Activated CD4-positive, alpha-beta T cell treated with anti-CD3 and anti-CD28 coated beads for 1 hour (primary cell): ENCODE measurements at places on chromosomes 13 and 19.

DNA sequence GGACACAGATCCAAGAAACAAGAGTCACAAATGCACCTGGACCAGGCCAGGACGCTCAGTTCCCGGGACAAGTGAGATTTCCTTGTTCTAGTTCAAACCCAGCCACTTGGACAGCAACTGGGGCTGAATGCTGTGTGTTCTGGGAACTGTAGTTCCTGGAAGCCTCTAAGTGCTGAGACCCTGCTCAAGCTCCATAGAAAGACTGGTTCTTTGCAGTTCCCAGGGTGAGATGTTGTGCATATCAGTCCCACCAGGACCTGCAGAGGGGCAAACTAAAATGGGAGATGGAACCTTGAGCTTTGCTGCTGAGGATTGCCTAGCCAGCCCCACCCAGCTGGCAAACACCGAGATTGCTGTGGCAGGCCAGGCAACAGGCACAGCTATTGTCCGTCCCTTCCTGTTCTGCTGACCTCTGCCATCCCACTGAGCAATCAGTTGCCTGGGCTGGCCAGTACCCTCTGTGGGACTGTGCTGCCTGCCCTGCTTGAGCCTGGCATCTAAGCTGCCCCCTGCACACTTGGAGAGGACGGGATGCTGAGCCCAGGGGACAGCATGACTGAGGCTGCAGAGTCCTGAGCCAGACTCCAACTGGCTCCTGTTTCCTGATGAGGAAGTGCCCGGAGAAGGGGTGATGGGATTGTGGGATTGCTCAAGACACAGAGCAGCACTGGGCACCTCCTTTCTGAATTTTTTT lies 1.4 kb upstream of the GIPC1 start:
- DNase-seq = no peak

- DNase-seq = no peak
Observed at GRCh38 chr19:16944626-16945363, 56.0 kb downstream of the F2RL3 start.

DNA sequence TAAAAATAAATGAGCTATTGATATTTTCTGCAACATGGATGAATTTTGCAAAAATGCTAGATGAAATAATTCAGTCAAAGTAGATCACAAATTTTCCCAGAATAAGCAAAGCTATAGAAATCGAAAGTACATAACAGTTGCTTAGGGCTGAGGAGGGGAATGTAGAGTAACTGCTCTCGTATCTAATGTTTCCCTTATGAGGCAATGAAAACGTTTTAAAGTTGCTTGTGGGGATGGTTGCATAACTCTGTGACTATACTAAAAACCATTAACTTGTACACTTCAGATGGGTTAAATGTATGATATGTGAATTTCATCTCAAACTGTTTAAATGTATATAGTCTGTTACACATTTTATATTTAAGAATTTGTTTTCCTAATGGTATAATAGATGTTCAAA lies 231.7 kb downstream of the GGACT start:
- no peak for DNase-seq

GRCh38 chr13:94234738-94235137 lies 244.7 kb downstream of the DCT start:
- no peak for DNase-seq

DNA sequence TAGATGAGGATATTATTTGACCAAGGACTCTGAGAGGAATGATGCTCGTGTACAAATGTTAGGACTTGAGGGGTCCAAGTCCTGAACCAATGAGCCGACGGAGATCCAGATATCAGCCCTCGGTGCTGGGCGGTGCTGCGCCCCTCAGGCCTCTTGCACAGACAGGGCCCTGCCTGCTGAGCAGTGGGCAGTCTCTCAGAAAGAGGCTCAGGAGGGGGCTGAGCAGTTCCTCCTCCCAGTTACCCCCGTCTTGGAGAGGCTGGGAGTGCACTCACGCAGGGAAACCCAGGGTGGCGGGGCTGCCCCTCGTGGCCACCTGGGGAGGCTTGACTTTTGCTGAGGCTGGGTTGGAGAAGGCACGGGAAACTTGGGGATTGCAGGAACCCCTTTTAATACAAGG lies 18.4 kb downstream of the TEX29 start:
- no peak for DNase-seq

DNA sequence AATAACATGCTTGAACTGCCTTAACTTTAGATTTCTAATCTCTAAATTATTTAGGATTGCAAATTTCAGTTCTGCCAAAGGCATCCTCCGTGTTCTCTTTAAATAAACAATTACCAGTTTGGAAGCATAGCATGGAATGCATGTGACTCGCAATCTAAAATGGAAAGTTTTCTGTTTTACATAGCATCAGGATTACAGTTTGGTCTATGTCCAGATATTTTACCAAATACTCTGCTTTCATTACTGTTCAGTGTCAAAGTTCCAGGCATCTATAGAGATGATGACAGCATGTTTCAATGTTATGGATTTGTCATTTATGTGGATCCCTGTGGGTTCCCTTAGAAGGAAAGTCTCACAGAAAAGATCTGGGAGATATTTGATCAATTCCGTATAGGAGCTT lies 16.8 kb downstream of the FLT1 start:
- no peak for DNase-seq

DNA sequence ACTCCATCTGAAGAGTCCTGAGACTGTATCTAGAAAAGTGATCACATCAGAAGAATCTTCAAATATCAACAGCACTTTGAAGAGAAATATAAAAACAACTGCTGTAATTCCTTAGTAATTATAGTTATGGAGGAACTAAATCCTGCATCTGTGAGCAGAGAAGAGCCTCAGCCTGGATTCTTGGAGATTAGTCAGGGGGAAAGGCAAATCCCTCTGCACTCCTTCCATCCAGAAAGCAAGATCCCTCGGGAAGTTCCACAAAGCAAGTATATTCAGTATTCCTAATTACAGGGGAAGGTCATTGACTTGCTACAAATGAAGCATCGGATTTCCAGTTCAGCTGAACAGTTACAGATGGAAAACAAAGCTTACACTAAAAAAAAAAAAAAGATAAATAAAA lies 256.6 kb upstream of the IPO5 start:
- DNase-seq = no peak

DNA sequence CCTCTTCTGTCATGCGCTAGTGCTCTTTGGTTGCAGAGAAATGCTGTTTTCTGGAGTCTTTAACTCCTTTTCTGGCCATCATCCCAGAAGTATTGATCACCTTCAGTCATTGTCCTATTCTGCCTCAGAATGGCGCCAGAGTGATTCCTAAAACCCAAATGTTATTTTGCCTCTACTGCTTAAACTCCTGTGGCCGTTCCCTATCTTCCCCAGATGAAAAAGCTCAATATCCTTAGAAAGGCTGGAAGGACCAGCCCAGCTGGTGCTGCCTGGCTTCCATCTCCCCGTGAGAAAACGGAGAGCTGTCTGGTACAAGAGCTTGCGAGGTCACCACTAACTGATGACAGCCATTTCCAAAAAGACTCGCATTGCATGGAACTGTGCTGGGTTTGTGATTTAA lies 179.1 kb downstream of the RBM26 start:
- no peak for DNase-seq

DNA sequence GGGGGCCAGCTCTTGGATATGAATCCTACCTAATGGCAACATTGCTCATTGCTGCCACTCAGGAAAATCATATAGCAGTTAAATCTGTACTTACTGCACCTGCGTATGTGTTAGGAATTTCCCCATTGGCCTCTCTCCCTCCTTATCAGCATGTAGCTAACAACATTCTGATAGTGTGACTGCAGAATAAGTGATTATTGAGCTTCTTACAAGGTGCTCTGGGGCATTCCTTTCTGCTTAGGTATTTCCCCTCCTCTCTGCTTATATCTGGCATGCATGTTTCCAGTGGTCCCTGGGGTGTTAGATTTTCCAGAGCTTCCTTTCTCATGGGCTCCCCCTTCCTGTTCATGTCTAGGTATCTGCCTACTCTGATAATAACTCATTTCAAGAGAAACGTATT lies 414.1 kb upstream of the SLITRK1 start:
- no peak for DNase-seq

DNA sequence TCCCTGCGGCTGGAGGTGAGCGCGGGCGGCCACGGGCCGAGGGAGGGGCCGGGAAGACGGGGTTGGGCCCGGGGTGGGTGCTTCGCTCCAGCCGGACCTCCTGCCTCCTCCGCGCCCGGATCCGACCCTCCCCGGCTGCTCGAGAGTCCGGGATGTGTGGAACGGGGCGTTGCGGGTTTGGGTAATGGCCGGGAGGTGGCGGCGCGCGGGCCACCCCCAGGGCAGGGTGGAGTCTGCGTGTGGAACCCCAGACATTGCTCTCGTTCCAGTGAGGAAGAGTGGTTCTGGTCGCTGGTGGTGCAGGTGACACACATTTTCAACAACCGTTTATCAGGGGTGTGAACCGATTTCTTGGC lies 38.8 kb downstream of the ARHGEF7 start:
- DNase-seq = no peak

DNA sequence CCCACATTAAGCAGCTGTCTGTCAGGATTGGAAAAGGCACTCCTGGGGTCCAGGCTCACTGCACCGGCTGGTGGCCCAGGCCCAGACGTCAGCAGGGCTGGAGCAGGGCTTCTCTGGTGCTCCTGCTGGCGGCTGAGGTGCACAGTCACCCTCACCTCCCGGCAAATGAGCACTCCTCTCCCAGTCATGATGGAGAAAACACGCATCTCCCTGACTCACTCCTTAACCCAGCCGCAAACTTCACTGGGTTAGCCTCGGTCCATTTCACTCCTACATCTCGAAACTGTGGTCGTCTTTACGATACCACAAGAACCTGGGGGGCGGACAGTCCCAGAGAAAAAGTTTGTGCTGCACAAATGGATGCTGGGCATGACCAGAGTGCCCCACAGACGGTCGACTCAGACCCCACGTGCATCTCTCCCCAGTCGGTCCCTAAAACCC lies 3.3 kb upstream of the RASA3 start:
- no peak for DNase-seq

- no peak for DNase-seq
Observed at GRCh38 chr19:33346665-33347064, 26.8 kb upstream of the CEBPG start.

DNA sequence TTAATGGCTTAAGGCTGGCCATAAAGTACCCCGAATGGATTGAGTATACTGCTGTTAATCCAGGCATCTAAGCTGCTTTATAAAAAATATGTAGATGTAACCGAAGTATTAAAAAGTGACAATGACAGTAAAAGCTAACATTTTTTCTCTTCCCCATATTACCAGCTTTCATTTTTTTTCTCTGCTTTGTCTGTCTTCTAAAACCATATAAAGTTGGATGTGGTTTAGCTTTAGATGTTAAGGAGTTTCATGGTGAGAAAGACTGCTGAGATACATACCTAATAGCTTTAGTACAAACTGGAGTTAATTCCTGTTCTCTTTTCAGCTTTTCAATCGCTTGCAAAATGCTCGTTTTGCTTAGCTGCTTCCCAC lies 838 bp downstream of the AKAP11 start:
- DNase-seq = no peak

DNA sequence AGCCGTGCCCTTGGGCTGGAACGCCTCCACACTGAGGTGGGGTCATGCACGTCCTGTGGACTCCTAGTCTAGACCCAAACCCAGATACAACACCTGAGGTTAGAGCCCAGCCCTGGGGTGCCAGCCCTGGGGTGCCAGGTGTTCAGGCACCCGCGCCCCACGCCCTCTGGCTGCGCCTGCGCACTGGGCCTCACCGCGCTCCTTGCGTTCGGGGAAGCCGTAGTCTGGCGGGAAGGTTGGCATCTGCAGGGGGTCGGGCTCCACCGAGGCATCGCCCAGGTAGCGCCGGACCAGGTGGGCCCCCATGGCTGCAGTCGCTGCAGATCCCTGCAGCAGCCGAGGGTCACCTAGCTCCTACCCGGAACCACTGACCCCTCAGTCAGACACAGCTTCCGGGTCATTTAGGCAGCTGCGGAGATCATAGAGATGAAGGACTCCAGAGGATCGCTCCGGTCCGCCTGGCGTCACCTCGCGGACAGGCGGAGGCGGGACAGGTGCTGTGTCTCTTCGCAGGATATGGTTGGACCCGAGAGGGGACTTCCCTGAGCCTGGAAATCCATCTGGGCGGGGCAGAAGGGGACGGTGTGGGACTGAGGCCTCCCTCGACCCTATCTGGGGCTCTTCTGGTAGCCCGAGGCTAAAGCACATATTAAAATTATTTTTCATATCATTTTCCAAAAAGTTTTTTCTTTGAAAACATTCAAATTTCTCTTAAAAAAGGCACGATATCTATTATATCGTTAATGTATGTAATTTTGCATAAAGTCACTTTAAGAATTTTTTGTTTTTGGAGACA lies at the start of gene NDUFB7:
Gene NDUFB7 (minus strand): TSS at position 372 of the 796 bp plus-strand sequence. CDS start 66 bp downstream, at position 306.
- peak; percentile 80 for DNase-seq

DNA sequence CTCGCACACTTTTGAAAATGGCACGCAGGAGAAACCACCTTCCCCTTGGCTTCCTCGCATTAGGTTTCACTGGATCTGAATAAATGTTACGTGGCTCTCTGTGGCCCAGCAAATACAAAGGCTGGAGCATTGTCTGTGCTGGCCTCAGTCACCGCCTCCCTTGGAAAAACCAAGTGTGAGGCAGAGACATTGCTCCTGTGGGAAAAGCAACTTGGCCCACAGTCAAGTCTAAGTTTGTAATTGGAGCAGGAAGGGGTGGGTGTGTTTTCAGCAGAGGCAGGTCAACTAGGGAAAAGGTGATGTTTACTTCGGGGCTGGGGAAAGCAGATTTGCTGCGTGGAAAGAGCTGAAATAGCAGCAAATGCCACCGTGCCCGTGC lies 101.6 kb downstream of the IRS2 start:
- no peak for DNase-seq

- DNase-seq = no peak
Observed at GRCh38 chr13:23715092-23715761, 145.0 kb downstream of the TNFRSF19 start.

GRCh38 chr13:47215736-47216135 lies 318.9 kb upstream of the HTR2A start:
- no peak for DNase-seq

- no peak for DNase-seq
Observed at GRCh38 chr13:113103646-113104045, 1.9 kb upstream of the F7 start.

DNA sequence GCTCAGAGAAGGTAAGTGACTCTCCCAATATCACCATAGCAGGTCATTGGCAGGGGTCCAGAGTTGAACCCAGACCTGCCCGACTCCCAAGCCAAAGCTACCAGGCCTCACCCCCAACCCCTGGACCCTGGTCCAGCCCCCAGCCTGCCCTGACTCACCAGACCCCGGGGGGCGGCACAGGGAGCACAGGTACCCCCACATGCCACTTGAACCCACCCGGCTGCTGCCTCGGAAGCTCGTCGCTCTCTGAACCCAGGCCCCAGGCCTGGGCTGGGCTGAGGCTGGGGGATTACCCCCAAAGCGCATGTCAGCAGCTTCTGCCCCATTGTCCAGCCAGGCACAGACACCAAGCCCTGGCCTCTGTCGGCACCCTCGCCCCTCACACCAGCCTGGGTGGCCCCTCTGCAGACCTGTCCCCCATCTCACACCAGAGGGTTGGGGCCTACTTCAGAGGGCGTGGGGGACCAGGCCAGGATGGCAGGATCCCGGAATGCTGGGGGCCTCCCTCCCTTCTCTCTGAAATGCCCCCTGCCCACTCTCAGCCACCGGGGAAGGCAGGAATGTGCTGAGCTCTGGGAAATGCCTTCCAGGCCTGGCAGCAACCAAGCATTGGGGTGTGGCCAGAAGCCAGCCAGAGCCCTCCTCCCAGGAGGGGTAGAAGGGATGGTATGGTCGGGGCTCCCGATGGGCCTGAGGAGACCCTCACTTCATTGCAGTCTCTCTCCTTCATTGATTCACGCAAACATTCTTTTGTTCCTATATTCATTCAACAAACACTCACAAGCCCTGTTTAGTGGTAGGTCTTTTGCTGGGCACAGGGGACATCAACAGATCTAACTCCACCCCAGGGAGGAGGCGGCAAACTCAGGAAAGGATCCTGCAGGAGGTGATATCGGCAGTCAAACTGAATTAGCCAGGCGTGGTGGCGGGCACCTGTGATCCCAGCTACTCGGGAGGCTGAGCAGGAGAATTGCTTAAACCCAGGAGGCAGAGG lies 1.7 kb upstream of the PRX start:
- DNase-seq = no peak
